Natural killer cell treated with Interleukin-12 subunit alpha and Interleukin-12 subunit beta and Interleukin-15 and Interleukin-18, amount 100 ng/mL, for 72 hours (primary cell): ENCODE measurements at places on chromosomes 11 and 22. TPM values are rescaled to one million over a fixed set of nuclear protein-coding genes. Genes with fewer than 3 reads are reported as not detected.

DNA sequence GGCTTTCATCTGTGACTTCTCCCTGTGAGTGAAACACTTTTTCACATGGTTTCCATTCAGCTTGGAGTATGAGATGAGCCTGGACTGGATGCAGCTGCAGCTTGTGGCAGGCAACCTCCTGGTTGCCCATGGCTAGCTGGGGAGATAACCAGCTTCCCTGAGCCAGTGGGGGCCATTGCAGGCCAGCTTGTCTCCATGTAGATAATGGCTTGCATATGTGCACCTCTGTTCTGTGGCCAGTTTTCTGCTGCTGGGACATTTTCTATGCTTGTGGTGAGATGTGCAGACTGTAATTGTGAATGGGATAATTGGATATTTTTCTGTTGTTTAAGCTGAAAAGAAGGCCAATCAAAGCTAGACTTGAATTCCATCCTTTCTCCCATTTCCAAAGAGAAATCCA, 38.5 kb downstream of the INSC start:
- H3K27ac ChIP-seq: no peak overlapping the region
- no peak for DNase-seq
- H3K27me3 ChIP-seq: no peaks in the 10 kb centered on the region
- H3K4me3 ChIP-seq: no peak overlapping the region

GRCh38 chr11:68137833-68138232, 16.6 kb upstream of the CHKA start:
- no peaks in the 10 kb centered on the region for H3K27me3 ChIP-seq
- no peaks in the 10 kb centered on the region for H3K36me3 ChIP-seq
- no peak overlapping the region for H3K4me3 ChIP-seq
- no peak for DNase-seq

GRCh38 chr11:45024846-45025588, 74.3 kb upstream of the TP53I11 start:
- no peak overlapping the region for H3K4me3 ChIP-seq
- no peaks in the 10 kb centered on the region for H3K36me3 ChIP-seq
- H3K4me1 ChIP-seq: peaks cover 5% of the 10 kb centered on the region
- no peak for DNase-seq
- peaks cover 7% of the 10 kb centered on the region for H3K27me3 ChIP-seq

- DNase-seq: no peak
- no peak overlapping the region for H3K27ac ChIP-seq
- H3K4me1 ChIP-seq: no peaks in the 10 kb centered on the region
- H3K4me3 ChIP-seq: no peak overlapping the region
- H3K36me3 ChIP-seq: no peaks in the 10 kb centered on the region
- H3K27me3 ChIP-seq: peaks cover 2% of the 10 kb centered on the region
Observed at GRCh38 chr11:56841210-56841810, 92.8 kb upstream of the OR9G4 start.

- H3K4me1 ChIP-seq: peaks cover 17% of the 10 kb centered on the region
- DNase-seq: no peak
- no peaks in the 10 kb centered on the region for H3K36me3 ChIP-seq
- no peak overlapping the region for H3K27ac ChIP-seq
- no peak overlapping the region for H3K4me3 ChIP-seq
Observed at GRCh38 chr11:112023104-112023503, 2.1 kb upstream of the DLAT start.

DNA sequence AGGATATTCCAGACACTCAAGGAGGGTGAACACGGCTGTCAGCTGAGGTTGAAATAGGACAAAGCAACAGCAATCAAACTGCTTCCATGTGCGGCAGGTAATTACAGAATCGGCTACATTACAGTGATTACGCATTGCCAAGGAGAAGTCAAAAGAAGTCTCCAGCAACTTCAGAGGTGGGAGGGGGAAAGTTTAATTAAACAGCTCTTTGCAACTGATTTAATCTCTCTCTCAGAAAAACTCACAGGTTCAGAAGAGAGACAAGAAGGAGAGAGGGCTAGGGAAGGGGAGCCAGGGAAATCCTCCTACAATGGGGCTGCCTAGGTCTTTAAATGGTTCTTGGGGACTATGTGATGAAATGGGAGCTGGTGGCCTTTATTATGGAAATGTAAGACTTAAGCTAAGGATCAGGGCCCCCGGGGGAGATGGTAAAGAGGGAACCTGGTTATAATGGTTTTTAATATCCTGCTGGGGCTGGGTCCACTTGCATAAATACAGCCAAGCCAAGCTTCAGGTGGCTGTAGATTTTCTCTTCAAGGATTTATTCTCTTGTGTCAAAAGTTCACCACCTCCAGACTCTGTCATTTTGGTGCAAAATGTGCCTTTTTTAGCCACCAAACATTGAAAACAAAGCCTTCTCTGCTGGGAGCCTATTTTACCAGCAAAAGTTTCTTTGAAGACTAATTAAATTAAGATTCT, 354.7 kb upstream of the NARS2 start:
- H3K27ac ChIP-seq: no peak overlapping the region
- no peaks in the 10 kb centered on the region for H3K4me1 ChIP-seq
- no peaks in the 10 kb centered on the region for H3K36me3 ChIP-seq
- no peak overlapping the region for H3K4me3 ChIP-seq
- no peak for DNase-seq

DNA sequence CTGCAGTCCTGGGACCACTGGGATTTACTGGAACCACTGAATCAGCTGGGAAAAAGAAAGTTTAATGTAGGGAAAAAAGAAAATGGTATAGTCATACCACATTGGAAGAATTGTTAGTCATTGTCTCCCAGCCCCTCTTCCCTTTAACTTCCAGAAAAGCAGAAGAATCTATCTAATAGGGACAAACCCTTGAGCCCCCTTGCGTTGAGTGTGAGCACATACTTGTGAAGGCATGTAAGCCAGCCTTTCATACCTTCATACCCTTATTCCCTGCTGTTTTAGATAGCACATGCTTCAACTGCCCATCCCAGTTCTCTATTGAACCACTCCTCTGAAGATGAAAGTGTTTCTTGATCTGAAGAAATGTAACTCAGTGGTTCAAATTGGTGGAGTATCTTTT, 6.6 kb downstream of the TREH start:
- H3K4me1 ChIP-seq: no peaks in the 10 kb centered on the region
- H3K4me3 ChIP-seq: no peak overlapping the region
- no peak overlapping the region for H3K27ac ChIP-seq
- no peaks in the 10 kb centered on the region for H3K36me3 ChIP-seq
- no peak for DNase-seq

GRCh38 chr22:43360576-43360975, 17.4 kb upstream of the SCUBE1 start:
- H3K4me3 ChIP-seq: no peak overlapping the region
- DNase-seq: peak; percentile 16
- peaks cover 25% of the 10 kb centered on the region for H3K27me3 ChIP-seq

DNA sequence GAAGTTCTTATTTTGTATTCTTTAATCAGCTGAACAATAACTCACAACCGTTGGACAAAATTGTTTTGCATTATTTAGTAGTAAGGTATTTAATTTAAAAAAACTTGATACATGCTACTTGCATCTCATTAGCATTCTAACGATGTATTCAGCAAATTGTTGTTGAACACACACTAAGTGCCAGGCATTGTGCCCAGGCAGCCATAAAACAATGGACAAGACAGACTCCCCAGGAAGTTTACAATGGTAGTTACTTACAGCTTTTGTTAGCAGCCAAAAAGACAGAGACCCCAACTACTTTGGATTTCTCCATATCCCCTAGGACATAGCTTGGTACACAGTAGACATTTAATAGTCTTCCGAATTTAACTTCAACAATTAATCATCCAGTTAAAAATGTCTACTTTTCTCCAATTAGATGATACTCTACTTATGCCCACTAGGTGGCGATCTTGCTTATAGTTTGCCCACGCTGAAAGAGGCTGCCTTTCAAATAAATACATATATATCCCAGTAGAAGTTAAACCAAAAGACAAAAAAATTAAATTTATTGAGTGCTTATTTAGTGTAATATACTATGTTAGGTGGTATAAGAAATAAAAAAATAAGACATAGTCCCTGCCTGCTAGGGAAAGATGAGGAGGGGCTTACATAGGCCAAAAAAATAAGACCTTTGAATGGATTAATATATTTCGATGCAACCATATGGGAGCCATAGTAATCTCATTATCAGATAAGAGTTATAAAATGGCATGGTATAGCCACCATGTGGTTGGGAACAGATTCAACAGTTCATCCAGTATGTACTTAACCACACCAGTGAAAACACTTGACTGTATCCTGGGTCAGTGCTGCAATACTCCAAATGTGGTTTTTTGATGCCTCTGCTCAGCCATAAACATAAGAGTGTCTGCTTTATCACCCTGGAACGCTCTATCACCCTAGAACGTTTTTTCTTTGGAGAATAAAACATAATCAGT, 2.0 kb upstream of the FJX1 start:
- peaks cover 9% of the 10 kb centered on the region for H3K4me1 ChIP-seq
- peaks cover 36% of the 10 kb centered on the region for H3K27me3 ChIP-seq
- H3K4me3 ChIP-seq: no peak overlapping the region
- DNase-seq: no peak
- H3K36me3 ChIP-seq: no peaks in the 10 kb centered on the region

DNA sequence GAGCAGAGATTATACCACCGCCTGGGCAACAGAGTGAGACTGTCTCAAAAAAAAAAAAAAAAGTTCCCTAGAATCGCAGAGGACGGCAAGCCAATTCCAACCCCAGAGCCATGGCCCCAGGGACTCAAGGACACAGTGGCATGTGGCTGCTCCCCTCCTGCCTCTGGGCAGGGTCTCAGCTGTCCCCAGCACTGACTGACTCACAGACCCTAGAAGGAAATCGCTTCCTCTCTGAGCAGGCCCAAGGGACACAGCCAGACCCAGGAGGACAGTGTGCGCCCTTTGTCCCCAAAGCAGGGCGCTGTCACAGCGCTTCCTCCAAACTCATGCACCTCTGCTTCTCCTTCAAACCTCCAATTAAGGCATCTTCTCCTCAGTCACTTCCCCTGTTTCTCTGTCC, 2.3 kb downstream of the PACSIN3 start:
- H3K36me3 ChIP-seq: no peaks in the 10 kb centered on the region
- H3K27ac ChIP-seq: no peak overlapping the region
- peaks cover 3% of the 10 kb centered on the region for H3K4me1 ChIP-seq
- peaks cover 8% of the 10 kb centered on the region for H3K27me3 ChIP-seq
- no peak overlapping the region for H3K4me3 ChIP-seq
- no peak for DNase-seq

GRCh38 chr11:64969209-64969608, 2.7 kb downstream of the MAJIN start:
- no peak overlapping the region for H3K27ac ChIP-seq
- peaks cover 6% of the 10 kb centered on the region for H3K27me3 ChIP-seq
- no peak overlapping the region for H3K4me3 ChIP-seq
- no peak for DNase-seq
- H3K36me3 ChIP-seq: no peaks in the 10 kb centered on the region

DNA sequence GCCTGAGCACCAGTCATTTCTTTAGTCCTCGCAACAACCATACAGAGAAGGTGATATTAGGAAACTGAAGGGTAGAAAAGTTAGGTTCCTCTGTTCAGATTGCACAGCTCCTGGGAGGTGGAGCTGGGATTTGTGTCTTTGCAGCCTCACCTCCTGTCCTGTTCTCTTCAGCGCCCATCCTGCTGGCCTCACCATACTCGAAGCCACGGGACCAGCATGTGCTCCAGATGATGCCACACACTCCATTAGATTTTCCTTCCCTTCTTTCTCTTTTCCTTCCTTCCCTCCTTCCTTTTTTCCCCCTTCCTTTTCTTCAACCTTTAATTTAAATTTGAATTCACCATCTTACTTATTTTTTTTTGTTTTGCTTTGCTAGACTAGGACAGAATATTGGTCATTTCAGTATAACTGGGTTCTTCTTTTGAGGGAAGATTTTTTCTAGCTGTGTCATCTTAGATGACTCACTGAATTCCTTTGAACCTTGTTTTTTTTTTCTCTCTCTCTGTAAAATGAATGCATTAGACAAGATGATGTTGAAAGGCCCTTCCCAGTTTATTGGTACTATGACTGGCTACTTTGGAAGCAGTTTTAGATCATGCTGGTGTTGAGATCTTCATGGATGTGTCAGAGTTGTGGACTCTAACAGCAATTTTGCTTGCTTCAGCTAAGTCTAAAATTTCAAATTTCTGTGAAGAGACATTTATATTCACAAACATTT, 662.5 kb upstream of the TENM4 start:
- no peak for DNase-seq
- H3K4me3 ChIP-seq: no peak overlapping the region
- no peak overlapping the region for H3K27ac ChIP-seq
- H3K27me3 ChIP-seq: no peaks in the 10 kb centered on the region
- no peaks in the 10 kb centered on the region for H3K4me1 ChIP-seq
- H3K36me3 ChIP-seq: peaks cover 11% of the 10 kb centered on the region

- H3K27me3 ChIP-seq: peaks cover 2% of the 10 kb centered on the region
- DNase-seq: no peak
- no peak overlapping the region for H3K27ac ChIP-seq
- no peaks in the 10 kb centered on the region for H3K36me3 ChIP-seq
- H3K4me3 ChIP-seq: no peak overlapping the region
- no peaks in the 10 kb centered on the region for H3K4me1 ChIP-seq
Observed at GRCh38 chr22:47539374-47539773, 776.9 kb downstream of the TBC1D22A start.

DNA sequence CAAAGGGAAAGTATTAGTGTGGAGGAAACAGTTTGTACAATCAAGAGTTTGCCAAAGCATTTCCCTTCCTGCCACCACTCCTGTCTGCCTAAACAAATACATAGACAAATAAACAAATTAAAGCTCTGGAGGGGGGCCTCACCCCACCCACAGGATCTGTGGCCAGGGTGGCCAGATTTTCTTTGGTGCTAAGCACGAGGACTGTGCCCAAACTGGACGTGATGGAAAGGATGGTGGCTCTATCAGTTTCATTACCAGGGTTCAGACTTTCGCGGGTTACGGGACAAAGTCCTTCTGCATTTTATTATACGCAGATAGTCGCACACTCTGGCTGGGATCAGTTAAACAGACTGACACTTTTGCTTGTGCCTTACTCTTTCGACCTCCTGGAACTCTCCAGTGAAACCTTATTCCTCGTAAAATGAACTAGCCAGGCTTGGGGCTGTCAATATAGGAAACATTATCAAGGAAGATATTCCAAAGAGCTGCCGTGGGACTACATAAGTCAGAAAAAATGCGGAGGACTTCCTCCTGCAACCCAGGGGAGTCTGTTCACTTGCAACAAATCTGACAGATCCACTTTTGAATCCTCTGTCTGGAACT, 11.2 kb downstream of the BARX2 start:
- H3K27me3 ChIP-seq: peaks cover 42% of the 10 kb centered on the region
- DNase-seq: no peak
- no peaks in the 10 kb centered on the region for H3K4me1 ChIP-seq
- H3K36me3 ChIP-seq: no peaks in the 10 kb centered on the region
- H3K27ac ChIP-seq: no peak overlapping the region
- no peak overlapping the region for H3K4me3 ChIP-seq

The HTR3A gene
- total RNA-seq: not detected

The RAB1B gene
- 146 TPM for total RNA-seq

The HBD gene
- not detected for total RNA-seq

The CECR2 gene
- total RNA-seq: not detected

The PATE2 gene
- total RNA-seq: 0.55 TPM

The C11orf91 gene
- total RNA-seq: not detected

The C2CD2L gene
- 37.9 TPM for total RNA-seq

The EFCAB6 gene
- 0.12 TPM for total RNA-seq

The NOX4 gene
- total RNA-seq: not detected
